ENCODE measurements at places on chromosomes 7 and 10. TPM values are rescaled to one million over a fixed set of nuclear protein-coding genes. Genes with fewer than 3 reads are reported as not detected.

The PAPOLB gene
- not detected for total RNA-seq

The PPIA gene
- total RNA-seq: 2,480 TPM

The SPDYE8 gene
- not detected for total RNA-seq

The WDR37 gene
- 22.8 TPM for total RNA-seq

The ABCB1 gene
- total RNA-seq: 5.0 TPM

The PRPS1L1 gene
- total RNA-seq: not detected

The CYP2E1 gene
- total RNA-seq: 0.88 TPM

The PHKG1 gene
- 0.31 TPM for total RNA-seq

The ZNF138 gene
- 2.3 TPM for total RNA-seq

The LRMDA gene
- total RNA-seq: not detected

The SUPV3L1 gene
- 30.5 TPM for total RNA-seq

The GNB2 gene
- total RNA-seq: 347 TPM

The GSAP gene
- total RNA-seq: 2.0 TPM

The CHRM2 gene
- 1.3 TPM for total RNA-seq

The MRC1 gene
- 0.05 TPM for total RNA-seq

The ATP6V0E2 gene
- 48.0 TPM for total RNA-seq

The SFTPA1 gene
- not detected for total RNA-seq

The YKT6 gene
- 155 TPM for total RNA-seq

The CRPPA gene
- total RNA-seq: 2.5 TPM

The OR2A42 gene
- not detected for total RNA-seq

The GDF10 gene
- not detected for total RNA-seq

The MMRN2 gene
- total RNA-seq: 0.67 TPM

The ORAI2 gene
- 72.5 TPM for total RNA-seq

The ANLN gene
- 109 TPM for total RNA-seq

The UCN3 gene
- not detected for total RNA-seq

The TMEM196 gene
- total RNA-seq: not detected

The CALCR gene
- not detected for total RNA-seq

The CALHM3 gene
- total RNA-seq: not detected

The MYL10 gene
- total RNA-seq: not detected

The FAM25A gene
- not detected for total RNA-seq

The SORBS1 gene
- total RNA-seq: 0.34 TPM

Measured in HFFc6 (cell line).